ENCODE measurements at places on chromosomes 13 and 19.

GRCh38 chr13:52847682-52848432 is 583 bp downstream of the PCDH8 start:
- DNase-seq, result no peak

- DNase-seq, result no peak
Observed at GRCh38 chr19:14107581-14108461, 9.7 kb downstream of the PRKACA start.

DNA sequence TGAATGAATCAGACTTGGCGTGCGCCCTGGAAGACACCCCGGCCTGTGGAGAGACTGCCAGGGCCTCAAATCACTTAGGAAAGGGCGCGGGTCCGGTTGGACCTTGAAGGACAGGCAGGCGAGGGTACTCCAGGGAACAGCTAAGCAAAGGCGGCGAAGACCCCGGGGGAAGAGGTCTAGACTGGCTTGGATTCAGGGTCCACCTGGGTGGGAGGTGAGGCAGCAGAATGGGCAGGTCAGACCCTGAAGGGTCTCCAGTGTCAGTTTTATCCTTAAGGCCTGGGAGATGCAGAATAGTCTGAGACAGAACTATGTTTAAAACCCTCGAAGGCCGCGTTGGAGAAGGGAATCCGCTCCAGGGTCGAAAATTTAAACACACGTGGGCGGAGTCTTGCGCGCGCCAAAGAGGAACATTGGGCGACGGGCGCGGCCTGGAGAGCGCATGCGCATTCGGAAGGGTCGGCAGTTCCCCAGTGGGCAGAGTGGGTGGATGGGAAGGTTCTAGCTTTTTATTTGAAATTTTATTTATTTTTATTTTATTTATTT is 567 bp upstream of the SMG9 start:
- peak; percentile 79 for DNase-seq

- no peak for DNase-seq
Observed at GRCh38 chr13:98741741-98742435, 10.6 kb downstream of the SLC15A1 start.

DNA sequence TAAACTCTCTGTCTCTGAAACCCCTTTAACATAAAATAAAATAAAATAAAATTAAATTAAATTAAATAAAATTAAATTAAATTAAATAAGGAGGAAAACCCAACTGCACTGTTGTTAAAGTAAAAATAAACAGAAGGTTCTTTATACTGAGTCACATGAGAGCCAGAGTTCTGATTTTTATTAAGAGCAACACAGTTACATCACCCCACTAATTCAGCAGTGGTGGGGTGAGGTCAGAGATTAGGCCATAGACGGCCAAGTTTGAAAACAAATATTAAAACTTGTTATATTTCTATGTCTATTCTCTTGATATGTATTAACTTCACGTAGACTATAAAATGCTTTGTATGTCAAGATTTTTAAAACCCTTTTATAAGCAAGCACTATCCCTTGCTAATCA is 59.5 kb downstream of the MYCBP2 start:
- DNase-seq, result no peak

DNA sequence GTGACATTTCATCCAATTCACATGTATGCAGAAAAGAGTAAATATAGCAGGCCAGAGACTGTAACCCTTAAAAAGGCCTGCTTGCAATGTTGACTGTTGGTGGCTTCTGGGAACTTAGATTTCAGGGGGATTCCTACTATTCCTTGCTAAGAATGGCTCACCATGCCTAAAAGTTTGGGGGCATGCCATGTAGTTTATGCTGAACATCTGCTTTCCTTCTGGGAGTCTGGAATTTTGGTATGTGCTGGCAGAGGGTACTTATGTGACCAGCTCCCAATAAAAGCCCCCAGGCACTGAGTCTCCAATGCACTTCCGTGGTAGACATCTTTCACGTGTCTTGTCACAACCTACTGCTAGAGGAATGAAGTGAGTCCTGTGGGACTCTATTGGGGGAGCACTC is 88.4 kb upstream of the PCDH8 start:
- no peak for DNase-seq

GRCh38 chr19:560121-560520 is 12.3 kb upstream of the BSG start:
- no peak for DNase-seq

GRCh38 chr19:58450856-58451357 is 515 bp upstream of the ZNF324B start:
- DNase-seq, result no peak

DNA sequence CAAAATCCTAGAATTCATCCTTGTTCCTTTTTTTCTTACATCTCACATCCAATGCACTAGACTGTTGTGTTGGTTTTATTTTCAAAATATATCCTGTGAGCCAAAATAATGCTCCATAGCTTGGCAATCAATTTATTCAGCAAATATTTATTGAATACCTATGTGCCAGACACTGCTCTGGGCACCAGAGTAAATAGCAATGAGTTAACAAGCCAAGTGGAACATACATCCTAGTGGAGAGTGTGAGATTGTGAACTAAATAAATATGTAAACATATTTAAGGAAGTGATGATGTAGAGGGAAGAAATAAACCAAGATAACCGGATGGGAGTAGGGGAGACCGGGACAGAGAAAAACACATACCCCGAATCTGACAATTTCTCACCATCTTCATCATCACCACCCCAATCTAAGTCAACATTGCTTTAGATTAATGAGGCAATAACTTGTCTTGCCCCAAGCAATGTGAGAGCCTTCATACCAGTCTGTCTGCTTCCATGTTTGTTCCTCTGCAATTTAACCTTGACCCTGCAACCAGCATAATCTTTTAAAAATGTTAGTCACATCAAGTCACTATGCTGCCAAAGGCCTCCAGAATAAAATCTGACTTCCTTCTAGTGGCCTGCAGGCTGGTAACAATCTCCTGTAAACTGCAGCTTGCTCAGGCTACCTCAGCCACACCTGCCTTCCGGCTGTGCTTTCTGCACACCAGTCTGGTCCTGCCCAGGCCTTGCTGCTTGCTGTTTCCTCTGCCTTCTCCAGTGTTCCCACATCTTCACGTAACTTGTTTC is 199.2 kb downstream of the DLEU7 start:
- no peak for DNase-seq

GRCh38 chr19:43739439-43740235 is 15.1 kb downstream of the SMG9 start:
- no peak for DNase-seq

DNA sequence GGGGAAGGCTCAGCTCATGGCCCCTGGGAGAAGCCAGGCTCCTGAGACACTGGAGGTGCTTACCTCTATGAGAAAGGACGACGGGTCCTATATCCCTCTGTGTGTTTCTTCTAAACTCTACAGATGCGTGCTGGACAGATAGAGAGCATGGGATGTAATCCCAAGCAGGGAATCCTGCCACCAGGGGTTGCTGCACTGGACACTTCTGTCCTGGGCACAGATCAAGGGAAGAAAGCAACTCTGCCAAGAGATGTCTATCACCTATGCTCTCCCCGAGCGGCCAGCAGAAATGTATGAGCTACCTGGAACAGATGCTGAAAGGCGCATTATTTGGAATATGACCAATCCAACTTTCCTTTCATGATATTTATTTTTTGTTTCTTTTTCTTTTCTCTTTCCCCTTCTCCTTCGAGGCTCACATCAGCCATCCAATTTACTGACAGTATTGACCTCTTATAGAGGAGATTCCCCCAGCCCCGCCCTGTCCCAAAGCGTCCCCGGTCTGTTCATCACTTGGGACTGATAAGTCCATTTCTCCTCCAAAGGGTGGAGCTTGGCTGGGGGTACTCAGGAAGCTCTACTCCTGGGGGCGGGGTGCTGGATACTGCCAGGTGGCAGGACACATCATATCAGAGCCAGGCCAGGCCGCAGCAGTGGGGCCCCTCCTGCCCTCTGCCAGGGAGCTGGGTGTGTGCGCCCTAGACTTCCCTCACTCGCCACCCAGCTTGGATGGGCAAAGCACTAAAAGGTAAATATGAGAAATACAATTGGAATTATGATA is 34.2 kb downstream of the TSHZ3 start:
- no peak for DNase-seq

DNA sequence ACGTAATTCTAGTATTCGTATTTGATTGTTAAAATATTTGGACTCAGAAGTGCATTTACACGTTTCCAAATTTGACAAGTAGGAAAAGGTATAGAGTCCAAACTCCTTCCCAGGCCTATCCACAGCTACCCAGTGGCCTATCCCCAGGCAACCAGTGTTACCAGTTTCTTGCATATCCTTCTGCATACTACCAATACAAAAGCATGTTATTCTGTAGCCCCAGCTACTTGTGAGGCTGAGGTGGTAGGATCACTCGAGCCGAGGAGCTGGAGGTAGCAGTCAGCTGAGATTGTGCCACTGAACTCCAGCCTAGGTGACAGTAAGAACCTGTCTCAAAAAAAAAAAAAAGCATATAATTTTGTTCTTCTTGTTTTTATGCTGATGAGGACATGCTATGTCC is 67.1 kb downstream of the LRCH1 start:
- no peak for DNase-seq

DNA sequence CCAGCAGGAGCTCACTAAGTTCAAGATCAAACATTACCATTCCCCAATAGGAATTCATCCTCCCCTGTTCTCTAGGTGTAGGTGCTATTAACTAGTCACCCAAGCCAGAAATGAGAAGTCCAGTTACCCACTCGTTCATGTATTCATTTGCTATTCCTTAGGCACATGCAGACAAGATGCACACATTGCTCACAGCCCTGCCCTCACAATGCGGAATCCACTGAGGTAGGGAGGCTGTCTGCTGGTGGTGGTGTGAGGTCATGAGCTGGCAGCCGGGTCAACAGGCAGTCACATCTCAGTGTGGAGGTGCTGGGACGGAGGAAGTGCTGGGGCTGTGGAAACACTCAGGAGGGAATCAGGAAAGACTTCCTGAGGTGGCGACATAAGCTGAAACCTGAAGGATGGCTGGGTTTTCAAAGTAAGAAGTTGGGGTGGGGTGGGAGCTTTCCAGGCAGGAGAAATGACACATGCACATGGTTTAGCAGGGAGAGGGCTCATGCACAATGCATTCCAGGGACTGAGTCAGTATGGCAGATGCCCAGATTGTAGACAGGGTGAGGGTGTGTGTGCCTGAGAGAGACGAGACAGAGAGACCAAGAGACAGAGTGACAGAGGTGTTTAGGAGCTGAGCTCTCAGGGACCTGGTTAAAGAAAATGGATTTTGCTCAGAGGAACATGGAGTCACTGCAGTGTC is 117.6 kb downstream of the USP12 start:
- no peak for DNase-seq

GRCh38 chr13:105806628-105806920 is 728.9 kb downstream of the EFNB2 start:
- no peak for DNase-seq

GRCh38 chr13:98068521-98068920 is 74.4 kb upstream of the FARP1 start:
- DNase-seq, result no peak

GRCh38 chr19:17555929-17556813 is 722 bp downstream of the COLGALT1 start:
- DNase-seq, result peak; percentile 50

- DNase-seq, result no peak
Observed at GRCh38 chr13:80133631-80134261, 207.2 kb downstream of the SPRY2 start.

GRCh38 chr19:39516270-39516669 is 1.3 kb downstream of the SELENOV start:
- DNase-seq, result no peak

- no peak for DNase-seq
Observed at GRCh38 chr13:35552172-35552844, 75.8 kb upstream of the MAB21L1 start.

DNA sequence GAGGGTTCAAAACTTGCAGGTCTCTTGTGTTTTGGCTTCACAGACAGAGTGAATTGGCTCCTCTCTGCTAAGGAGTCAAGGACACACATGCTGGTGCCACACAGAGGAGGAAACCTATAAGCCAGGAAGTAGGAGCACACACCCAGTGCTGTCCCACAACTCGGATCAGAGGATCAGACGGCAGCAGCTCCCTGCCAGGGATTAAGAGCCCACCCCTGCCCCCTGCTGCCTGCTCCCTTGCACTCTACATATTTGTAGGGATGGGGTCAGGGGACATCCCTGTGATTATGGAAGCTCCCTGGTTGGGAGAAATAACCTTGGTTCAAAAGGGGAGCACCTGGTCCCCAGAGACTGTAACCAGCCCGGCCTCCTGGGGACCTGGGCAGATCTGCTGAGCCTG is 77.5 kb upstream of the CLDN10 start:
- DNase-seq, result no peak

- no peak for DNase-seq
Observed at GRCh38 chr19:15640904-15641597, 354 bp downstream of the CYP4F3 start.

- no peak for DNase-seq
Observed at GRCh38 chr19:6774821-6775707, 2.6 kb downstream of the VAV1 start.

- peak; percentile 36 for DNase-seq
Observed at GRCh38 chr19:18832306-18833140, 764 bp downstream of the UPF1 start.

- no peak for DNase-seq
Observed at GRCh38 chr13:94270556-94270955, 208.9 kb downstream of the DCT start.

All from activated naive CD4-positive, alpha-beta T cell treated with Interleukin-2 at 50 U/mL for 16 hours (primary cell).